ENCODE measurements at places on chromosomes 7 and 10.

- no peak for DNase-seq
Observed at GRCh38 chr10:34231441-34232180, 583.5 kb downstream of the PARD3 start.

DNA sequence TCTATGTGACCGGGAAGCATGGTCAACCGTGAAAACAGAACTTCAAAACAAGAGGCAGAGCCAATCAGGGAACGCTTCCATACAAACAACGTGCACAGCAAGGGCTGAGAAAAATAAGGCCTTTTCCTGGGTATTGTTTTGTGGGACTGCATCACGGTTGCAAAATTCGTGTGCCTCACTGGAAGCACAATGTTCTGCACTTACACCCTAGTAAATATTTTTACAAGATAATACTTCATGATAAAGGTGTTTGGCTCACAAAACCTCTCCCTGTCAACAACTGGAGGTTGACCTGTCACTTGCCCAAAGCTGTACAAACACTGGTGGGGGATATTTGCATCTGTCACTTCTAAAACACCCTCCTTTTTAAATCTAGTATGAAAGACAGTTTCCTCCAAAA lies 37.0 kb downstream of the KLF6 start:
- DNase-seq: no peak

DNA sequence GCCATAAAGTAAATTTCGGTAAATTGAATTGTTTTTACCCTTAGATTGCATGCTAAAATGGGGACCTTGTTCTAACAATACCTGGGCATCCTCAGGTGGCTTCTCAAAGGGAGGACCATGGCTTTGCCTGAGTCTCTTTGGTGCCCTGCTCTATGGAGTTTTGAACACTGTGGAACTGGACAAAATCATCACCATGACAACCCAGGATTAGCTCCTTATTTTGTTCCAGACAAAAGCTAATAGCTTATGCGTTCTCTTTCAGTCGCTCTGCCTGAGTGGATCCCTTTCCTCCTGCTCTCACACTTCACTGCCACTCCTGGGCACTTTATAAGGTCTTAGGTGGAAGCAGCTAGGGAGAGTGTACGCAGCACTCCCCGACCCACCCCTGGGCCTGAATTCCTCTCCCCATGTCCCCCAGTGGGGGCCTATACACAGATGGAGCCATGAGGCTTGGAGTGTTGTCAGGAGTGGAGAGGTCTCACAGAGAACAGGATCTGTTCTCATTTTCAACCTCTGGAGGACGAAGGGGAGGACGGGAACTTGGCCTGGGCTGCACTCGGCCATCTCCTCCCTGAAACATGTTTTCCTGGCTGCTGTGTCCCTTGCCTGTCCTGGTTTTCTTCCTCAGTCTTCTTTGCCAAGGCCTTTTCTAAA lies 19.0 kb downstream of the ADCYAP1R1 start:
- no peak for DNase-seq

DNA sequence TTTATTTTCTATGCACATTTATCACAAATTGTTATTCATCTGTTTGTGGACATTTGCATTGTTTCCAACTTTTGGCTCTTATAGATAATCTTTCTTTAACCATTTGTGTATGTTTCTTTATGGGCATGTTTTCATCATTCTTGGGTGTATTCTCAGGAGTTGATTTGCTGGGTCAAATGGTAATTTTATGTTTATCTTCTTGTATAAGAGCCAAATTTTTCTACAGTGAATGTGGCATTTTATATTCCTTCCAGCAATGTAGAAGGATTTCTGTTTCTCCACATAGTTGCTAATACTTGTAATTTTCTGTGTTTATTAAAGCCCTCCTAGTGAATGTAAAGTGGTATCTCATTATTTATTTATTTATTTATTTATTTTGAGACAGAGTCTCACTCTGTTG lies 21.8 kb downstream of the CYP2C19 start:
- DNase-seq: no peak

DNA sequence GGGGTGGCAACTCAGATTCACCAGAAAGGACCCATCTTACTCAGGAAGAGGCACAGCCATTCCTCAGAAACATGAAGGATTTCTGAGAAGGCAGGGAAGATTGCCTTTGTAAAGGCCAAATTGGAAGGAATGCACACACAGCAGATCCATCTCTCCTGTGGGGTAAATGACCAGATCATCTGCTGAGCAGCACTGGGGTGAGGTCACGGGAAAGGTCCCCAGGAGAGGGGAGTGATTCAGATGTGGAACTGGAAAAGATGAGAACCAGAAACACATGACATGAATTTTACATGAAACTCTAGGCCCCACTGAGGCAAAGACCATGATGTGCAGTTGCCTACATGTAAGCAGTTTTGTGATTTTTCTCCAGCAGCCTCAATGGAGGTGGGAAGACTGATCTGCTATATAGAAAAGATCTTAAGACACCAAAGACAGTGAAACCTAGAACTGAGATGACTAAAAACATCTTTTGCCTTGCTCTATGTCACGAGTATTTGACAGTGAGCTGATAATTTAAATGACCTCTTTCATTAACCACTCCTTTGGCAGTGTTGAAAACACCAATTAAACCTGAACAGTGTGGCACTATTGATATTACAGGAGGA lies 91.6 kb downstream of the AMPH start:
- DNase-seq: no peak

DNA sequence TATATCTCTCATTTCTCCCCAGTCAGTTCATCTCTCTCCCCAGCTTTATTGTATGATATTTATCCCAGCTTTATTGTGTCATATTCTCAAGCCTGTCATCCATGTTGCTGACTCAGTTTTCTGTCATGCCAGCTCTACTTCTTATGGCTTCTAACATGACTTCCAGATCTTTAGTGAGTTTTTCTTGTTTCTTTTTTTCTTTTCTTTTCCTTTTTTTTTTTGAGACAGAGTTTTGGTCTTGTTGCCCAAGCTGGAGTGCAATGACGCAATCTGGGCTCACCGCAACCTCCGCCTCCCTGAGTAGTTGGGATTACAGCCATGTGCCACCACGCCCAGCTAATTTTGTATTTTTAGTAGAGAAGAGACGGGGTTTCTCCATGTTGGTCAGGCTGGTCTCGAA lies 28.7 kb upstream of the CALU start:
- peak; percentile 8 for DNase-seq

DNA sequence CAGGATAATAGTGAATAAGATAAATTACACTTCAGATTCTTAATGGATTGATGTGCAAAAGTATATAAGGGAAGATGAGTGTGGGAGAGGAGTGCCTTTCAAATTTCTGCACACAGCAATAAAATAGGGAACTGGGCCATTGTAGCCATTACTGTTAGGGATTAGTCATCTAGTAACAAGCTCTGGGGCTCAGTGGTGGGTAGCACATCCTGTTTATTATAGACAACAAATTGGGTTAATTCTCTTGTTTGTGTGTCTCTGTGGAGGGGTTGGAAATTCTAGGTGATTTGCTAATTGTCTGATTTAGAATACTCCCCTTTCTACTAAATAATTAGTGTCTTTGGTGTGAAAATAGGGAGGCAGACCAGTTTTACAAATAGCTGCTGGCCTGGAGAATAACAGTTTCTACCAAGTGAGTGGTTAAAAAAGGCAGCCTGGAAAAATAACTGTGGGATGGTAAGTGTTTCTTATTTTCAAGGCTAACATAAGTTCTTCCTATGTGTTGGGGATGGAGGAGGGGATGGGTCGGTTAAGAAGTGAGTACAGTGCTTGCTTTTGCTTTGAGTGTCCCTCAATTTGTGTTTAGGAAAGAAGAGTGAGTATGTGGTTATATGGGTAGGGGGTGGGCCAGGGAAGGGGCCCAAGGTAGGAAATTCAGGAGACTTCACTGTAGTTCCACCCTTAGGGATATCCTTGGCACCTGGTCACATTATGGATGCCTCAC lies 43.3 kb upstream of the TMEM248 start:
- no peak for DNase-seq

- no peak for DNase-seq
Observed at GRCh38 chr7:134985894-134986362, 380 bp upstream of the AGBL3 start.

DNA sequence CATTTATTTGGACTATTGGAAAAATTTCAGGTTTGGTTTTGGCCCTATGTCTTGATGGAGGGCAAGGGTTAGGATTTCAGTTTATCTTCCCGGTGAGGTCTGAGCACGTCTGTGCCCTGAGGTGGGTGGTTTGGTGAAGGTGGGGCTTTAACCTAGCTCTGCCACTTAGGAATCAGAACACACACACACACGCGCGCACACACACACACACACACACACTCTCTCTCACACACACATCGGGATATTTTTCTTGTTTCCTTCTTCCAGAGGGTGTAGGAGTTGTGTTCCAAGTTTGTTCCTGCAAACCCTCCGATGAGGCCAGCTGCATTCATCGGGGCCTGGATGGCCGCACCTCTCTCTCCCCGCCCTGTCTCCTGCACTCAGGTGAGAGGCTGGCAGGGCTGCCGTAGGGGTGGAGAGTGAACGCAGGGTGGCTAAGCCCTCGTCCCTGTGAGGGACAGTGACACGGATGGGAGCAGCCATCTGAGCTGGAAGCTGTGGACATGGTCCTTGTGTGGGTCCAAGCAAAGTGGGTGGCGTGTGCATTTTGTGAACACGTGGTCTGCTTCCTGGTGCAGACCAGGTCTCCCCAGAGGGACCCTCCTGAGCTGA lies 34.2 kb downstream of the CHST12 start:
- no peak for DNase-seq

GRCh38 chr10:95578619-95579018 lies 17.4 kb upstream of the SORBS1 start:
- DNase-seq: no peak

- DNase-seq: no peak
Observed at GRCh38 chr10:124069341-124070264, 23.8 kb downstream of the CHST15 start.

DNA sequence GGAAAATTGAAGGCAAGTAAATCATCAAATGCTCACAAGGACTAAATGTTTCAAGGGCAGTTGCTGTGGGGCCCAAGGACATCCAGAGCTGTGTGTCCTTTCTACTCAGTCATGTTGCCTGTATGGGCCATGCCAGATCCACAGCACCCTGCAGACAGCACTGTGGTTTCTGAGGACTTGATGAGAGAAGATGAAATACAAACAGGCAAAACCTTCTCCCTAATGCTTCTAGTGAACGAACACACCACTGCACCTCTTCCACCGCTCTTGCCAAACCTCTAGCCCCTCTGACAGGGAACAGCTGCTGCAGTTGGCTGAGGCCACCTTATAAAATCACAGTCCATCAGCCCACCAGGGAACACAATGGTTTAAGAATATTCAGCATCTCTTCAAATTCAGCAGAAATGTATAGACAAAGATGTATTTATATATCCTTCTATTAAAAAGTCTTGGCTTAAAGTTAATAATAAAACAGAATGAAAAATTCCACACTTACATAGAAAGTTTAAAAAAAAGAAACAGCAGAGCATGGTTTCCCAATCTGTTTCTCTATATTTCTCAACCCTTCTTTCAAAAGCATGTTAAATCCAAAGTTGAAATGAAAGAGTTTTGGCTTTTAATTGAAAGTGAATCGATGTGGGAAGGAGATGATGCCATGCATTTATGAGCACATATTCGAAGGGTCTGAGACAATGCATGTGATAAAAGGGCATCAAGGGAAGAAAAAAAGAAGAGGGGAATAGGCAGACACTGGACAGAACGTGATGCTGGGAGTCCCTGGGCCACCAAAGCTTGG lies 14.0 kb downstream of the CYP3A7 start:
- no peak for DNase-seq

DNA sequence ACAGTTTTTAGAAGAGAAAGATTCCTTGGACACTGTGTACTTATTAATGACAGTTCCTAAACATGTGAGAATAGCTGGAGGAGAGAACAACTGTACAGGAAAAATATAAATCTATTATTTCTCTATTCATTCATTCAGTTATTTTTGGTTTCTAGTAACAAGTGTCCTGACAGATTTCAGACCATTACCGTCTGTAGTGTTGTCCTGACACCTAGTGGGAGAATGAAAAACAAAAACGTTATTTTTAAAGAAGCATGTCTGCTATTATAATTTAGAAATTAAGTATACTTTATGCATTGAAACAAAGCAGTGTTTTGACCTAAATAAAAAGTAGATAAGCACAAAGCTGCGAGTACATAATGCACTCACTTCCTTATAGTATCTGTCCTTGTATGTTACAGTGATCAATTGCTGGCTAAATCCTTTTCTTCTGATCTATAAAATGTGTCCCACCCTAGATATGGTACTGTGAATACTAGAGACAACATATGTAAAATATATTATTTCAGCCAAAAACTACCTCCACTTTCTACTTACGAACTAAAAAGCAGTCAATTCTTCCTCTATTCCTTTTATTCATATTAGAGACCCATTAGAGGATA lies 575.6 kb downstream of the ARL4A start:
- DNase-seq: peak; percentile 18

- DNase-seq: no peak
Observed at GRCh38 chr7:74033372-74034311, 5.7 kb downstream of the ELN start.

DNA sequence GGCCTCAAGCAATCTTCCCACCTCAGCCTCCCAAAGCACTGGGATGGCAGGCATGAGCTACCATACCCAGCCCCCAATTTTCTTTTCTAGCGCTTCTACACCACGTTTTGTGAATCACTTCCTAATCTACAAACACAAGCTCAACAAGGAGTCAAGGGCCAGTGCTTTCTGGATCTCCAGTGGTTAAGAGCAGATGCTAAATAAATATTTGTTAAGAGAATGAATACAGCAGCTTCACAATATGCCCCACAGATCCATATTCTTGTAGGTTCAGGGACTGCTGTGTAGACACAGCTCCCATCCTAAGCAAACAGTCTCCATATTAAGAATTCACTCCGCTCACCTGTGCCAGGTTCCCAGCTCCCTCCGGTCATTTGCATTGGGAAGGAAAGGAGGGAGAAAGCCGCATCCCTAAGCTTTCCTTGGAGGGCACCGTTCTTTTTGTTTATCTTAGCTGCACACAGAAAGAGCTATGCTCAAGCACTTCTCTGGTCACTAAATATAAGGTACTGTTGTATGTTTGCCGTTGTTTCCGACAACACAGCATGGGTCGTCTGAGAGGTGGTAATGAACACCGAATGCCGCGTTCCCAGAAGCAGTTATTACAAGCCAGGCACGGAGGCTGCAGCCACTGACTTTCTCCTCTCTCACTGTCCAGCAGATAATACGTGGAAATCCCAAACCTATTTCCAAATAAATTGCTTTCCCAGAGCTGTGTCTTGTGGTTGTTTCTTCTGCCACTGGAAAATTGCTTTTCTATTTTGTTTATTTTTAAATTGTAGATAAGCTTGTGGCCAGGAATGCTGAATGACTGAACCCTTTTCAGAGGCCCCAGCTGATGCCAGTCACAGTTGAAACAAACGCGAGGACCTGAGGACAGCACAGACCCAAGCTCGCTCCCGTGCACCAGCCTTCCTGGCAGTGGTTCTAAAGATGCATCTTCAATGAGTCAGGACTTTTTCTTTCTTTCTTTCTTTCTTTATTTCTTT lies 217.1 kb downstream of the PRPF18 start:
- no peak for DNase-seq

DNA sequence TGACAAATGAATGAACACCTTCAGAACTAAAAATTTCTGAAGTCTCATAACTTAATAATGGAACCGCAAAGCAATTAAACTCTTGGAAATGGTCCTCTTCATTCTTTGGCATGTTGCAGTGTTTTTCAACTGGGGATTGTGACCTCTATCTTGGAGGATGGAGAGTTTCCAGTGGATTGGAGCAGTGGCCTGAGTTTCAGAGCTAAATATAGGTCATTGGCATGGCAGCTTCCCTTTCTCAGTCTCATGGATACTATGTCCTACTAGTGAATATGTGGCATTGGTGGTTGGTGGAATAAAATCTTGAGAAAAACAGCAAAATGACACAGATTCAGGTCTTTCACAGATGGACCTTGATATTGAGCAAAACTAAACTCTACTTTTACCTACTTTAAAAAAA lies 24.1 kb upstream of the EPC1 start:
- DNase-seq: no peak

GRCh38 chr10:23422003-23422411 lies 16.9 kb upstream of the OTUD1 start:
- DNase-seq: no peak
